ENCODE measurements at places on chromosomes 16 and 17.
A peak's percentile ranks its signal among the peaks of the same experiment; 100 is the strongest.

DNA sequence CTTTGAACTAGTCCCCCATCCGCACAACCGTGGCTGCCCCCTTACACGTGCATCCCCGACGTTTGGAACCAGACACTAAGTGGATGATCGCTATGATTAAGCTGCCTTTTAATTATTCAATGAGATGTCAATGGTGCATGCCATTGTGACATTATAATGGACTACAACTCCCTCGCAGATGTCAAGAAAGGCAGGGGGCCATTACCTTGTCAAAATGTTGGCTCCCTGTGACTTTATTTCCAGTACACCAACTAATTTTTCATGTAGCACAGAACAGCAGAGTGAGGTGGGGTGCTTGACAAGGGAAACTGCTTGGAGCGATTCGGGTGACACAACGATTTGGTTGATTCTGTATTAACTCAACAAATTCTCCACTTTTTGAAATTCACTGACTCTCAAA lies 26.5 kb downstream of the ASIC2 start:
- no peak for DNase-seq

GRCh38 chr17:35846055-35846809 lies 22.5 kb downstream of the HEATR9 start:
- DNase-seq, result no peak

DNA sequence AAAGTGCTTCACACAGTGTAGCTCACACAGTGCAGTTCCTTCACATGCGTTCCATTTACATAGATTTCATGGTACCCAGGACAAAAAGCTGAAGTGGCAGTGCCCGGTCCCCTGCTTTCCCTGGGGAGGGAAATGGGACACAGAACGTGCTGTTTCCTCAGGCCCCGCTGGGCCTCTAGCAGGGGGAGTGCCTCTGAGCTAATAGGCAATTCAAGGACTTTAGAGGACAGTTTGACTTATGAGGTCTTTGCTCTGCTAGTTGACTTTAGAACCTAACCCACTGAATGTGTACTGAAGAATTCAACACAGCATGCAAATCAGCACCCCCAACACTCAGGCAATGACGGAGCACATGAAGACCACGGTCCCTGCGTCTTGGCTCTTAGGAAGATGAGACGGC lies 6.8 kb downstream of the CDIP1 start:
- DNase-seq, result no peak

- DNase-seq, result peak; percentile 5
Observed at GRCh38 chr17:44502598-44503146, 534 bp downstream of the GPATCH8 start.

DNA sequence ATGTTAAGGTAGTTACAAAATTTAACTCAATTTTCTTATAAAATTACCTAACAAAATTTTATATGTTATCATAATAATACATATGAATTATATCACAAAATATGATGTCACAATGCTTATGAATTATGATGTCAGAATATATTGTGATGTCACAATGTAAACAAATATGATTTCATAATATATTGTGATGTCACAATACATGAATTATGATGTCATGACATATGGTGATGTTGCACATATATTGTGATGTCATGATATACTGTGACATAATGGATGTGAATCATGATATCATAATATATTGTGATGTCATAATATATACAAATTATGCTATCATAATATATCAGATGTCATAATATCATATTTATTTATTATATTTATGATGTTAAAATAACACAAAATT lies 1879.9 kb downstream of the TP53TG3F start:
- DNase-seq, result no peak

GRCh38 chr17:8158267-8159031 lies 4.3 kb downstream of the VAMP2 start:
- DNase-seq, result peak; percentile 69

GRCh38 chr17:47762728-47763127 lies 29.7 kb downstream of the TBX21 start:
- no peak for DNase-seq

DNA sequence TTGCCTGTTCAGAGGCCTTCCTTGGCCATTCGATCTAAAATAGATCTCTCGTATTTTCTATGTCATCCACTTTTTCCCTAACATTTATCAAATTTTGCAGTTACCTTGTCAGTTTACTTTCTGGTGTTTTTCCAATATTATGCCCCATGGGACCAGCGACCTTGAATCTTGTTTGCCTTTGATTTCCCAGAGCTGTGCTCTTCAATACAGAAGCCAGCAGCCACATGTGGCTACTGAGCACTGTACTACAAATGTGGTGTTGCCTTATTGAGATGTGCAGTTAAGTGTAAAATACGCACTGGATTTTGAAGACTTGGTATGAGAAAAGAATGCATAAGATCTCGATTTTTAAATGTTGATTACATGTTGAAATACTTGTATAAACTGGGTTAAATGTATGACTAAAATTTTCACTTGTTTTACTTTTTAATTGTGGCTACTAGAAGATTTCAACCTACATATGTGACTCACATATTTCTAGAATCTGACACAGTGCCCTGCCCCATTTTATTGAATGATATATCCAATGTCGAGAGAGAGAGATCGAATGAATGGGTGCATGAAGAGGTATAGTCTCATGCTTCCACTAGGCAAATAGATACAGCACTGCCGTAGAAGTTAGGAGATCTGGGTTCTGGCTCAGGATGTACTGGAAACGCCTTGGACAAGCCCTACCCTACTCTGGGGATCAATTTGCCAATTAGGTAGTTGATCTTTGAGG lies 824 bp upstream of the PSME3 start:
- no peak for DNase-seq

- no peak for DNase-seq
Observed at GRCh38 chr16:69329369-69330285, 761 bp downstream of the PDF start.

GRCh38 chr17:13306310-13306962 lies 288.6 kb upstream of the ELAC2 start:
- no peak for DNase-seq

DNA sequence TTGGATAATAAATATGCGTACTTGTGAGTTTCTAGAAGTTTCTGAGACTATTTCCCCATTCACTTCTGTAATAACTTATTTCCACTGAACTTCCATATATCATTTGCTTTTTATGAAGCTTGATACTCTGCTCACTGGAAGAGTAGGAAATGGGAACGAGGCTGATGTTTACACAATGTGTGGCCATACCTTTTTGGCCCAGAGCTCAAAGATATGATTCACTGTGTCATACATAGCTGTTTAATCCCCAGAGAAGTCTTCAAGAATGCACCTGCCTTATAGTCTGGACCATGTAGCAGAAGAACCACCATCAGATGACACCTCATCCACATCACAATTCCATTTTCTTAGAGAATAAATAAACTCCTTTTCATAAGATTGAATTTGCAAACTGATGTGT lies 40.3 kb upstream of the TEKT3 start:
- DNase-seq, result no peak

DNA sequence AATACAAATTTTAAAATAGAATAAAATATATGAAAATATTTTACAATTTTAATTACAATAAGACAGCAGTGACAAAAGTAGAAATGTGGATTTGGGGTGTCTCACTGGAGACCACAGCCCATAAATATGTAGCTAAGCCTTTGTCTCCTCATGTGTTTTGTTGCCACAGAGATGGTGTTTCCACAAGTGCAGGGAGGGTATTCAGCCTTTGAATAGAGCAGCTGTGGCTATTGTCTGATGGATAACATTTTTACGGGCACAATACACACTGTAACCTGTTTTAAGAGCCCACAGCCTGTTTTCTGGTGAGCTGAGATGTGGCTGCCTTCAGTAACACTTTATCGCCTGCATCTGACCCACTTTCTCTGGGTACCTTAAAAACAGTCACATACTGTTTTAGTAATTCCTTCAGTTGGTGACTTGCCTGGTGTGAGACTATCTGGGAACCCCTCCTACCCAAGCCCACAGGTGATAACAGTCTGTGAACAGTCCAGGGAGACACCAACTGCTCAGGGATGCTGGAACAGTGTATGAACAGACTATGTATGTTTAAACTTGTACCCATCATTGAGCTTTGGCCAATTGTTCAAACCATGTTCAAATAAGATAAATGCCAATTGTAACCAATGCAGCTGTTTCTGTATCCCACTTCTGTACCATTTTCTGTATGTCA lies 7.8 kb upstream of the AHSP start:
- no peak for DNase-seq

- DNase-seq, result no peak
Observed at GRCh38 chr17:43134774-43135453, 9.8 kb upstream of the BRCA1 start.

DNA sequence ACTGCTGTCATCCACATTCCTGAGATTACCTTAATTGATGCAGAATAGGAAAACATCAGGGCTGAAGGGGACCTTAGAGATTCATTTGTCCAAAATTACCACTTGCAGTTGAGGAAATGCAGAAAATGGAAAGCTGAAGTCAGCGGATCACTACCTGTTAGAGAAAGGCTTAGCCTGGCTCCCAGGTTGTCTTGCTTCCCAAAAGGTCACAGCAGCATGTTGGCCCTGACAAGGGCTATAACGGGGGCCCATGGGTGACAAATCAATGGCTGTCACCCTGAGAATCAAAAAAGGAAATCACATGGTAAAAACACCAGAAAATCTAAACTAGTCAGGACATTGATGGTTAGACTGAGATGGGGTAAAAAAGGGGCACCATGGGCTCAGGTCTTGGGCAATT lies 51.7 kb downstream of the HLF start:
- no peak for DNase-seq

- DNase-seq, result no peak
Observed at GRCh38 chr17:47099451-47099986, 89.6 kb downstream of the CDC27 start.

GRCh38 chr16:67040906-67041305 lies 12.0 kb downstream of the CBFB start:
- DNase-seq, result no peak

DNA sequence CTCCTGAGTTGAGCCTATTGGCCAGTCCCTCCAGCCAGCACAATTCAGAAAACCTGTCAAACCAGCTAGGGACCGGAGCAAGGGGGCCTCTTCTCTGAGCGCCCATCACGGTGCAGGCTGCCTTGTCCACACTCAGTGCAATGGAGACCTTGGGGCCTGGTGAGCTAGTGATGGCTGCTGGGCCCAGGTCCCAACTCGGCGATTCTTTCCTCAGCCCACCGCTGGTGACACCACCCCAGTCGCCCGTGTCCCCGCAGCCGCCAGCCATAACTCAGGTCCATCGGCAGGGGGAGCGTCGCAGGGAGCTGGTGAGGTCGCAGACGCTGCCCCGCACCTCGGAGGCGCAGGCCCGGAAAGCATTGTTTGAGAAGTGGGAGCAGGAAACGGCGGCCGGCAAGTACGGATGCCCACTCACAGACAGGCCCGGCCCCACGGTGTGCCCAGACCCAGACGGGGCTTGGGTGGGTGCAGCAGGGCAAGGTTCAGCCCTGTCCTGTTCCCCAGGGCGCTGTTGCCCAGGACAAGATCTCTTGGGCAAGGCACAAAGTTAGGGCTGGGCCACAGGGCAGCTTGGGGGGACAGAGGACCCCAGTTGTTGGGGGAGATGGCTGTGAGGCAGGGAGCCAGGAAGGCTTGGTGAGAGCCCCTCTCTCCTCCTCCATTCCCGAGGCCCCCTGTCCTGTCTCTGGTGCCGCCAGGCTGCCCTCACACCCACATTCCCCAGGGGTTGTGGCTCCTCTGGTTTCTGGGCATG lies 10.8 kb downstream of the SMTNL2 start:
- DNase-seq, result no peak

- peak; percentile 65 for DNase-seq
Observed at GRCh38 chr16:31868691-31869167, 4.9 kb upstream of the ZNF267 start.

DNA sequence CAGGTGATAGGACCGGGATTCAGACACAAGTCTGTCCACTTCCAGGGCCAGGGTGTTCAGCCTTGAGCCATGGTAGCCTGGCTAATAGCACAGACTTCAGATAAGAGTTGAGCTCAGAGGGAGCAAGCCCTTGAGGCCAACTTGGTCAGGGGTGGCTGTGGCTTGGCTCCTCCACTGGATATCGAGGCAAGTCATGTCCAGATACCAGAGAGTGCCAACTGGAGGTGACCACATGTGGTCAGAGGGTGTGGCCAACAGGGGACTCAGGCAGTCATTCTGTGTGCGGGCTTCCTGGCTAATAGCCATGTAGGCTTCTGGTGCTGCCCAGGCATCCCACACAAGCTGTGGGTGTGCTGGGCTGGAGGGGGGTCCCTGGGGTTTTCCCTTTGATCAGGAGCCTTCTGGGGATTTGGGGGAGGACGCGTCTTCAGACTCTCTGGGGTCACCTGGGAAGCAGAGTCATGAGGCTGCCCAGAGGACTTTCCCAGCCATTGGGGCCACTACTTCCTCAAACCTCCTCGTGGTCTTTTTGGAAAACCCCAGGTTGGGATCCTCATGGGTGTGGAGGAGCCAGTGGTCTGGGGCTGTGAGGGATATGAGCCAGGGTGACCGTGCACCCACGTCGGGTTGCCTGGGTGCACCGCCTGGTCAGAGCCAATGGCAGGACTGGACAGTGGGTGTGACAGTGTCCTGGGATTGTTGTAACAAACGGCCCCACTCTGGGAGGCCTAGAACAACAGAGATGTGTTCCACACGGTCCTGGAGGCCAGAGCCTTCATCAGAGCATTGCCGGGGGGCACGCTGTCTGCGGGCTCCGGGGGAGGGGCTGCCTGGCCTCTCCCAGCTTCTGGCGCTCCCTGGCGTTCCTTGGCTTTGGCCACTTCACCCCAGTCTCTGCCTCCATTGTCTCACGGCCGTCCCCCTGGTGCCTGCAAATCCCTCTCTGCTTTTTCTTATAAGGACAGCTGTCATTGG lies 25.0 kb downstream of the COX4I1 start:
- no peak for DNase-seq

- no peak for DNase-seq
Observed at GRCh38 chr17:81084680-81085419, 49.9 kb downstream of the BAIAP2 start.

GRCh38 chr17:73192894-73193701 lies at the start of gene COG1:
TSS of gene COG1 (plus strand) at chr17:73193055. CDS start at chr17:73193070, 15 bp downstream.
- DNase-seq, result peak; percentile 67

DNA sequence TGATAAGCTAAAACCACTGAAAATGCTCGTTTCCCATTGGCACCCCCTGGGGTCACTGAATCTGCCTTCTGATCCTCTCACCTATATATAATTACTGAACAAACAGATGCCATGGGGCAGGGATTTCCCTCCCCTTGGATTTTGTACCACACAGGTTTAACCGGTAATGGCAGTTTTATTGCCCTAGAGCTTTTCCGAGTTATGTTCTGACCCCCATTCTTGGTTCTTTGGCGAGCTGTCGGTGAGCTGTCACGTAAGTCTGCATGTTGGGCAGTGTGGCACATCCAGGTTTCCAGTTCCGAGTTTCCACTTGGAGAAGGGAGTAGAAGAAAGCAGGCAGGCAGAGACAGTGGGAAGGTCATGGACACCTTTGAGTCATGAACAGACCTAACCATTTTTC lies 7.1 kb downstream of the TMEM97 start:
- no peak for DNase-seq

DNA sequence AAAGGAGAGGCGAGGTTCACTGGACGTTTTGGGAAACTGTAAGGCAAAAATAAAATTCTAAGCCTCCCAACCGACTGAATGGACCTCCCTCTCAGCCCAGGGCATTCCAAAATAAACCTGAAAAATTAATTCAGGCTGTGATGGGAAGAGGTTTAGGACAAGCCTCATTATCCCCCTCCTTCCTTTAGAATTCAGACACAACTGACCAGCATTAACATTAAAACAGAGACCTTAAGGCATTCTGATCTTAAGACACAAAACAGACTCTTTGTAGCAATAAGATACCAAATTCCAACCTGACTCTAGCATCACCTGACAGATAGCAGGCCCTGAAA lies 298 bp upstream of the LDHD start:
- no peak for DNase-seq

Measured in activated naive CD8-positive, alpha-beta T cell treated with anti-CD3 and anti-CD28 coated beads, Interleukin-2, amount 50 U/mL, for 16 hours (primary cell).